ENCODE measurements at places on chromosomes 1 and 21.

DNA sequence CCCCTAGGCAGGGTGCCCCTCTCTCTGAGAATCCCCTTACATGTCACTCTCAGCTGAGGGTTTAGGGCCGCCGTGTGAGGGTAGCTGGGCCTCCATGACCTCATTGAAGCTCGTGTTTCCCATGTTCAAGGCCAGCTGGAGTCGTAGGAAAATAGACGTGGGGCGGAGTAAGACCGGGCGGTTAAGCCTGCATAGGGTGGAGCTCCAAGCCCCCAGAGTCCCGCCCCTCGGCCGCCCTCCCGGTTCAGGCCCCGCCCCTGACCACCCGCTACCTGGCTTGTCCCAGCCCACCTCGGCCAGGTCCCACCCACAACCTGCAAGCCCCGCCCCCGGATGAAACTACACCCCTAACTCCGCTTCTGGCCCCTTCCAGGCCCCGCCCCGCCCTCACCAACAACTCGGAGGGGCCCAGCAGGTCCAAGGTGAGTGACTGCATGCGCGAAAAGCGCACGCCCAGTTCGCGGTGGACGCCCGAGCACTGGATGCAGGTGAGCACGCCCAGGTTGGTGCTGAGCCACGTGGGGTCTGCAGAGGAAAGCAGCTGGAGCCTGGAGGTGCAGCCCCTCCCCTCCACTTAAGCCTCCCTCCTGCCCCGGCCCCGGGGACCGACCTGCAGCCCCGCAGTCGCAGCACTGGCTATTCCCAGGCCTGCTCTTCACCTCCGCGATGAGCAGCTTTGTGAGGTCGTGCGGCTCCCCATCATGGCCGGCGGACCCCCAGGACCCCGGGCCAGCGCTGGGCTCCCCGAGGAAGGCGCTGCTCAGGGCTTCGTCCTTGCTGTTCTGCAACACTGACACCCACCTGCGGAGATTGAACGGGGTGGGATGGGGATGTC, 12.2 kb upstream of the TCEA3 start:
- no peak for DNase-seq

DNA sequence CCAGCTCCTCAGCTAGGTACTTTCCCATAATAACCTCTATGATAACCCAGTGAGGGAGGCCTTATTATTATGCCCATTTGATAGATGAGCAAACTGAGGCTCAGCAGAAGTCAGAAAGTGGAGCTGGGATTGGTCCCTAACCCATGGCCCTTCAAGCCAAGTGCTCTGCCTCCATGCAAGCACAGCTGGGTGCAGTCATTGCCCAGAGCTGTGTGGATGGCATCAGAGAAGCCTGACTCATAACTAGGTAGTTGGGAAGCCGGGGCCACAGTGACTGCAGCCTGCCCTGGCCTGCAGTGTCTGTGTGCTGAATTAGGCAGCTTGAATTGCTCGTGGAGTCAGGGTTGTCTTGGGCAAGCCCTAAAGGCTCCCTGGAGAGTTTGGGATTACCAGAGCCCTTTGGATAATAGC, 89.9 kb upstream of the SLC2A1 start:
- DNase-seq = no peak

- DNase-seq = no peak
Measured at GRCh38 chr21:27954543-27955165, 987.8 kb upstream of the ADAMTS5 start.

DNA sequence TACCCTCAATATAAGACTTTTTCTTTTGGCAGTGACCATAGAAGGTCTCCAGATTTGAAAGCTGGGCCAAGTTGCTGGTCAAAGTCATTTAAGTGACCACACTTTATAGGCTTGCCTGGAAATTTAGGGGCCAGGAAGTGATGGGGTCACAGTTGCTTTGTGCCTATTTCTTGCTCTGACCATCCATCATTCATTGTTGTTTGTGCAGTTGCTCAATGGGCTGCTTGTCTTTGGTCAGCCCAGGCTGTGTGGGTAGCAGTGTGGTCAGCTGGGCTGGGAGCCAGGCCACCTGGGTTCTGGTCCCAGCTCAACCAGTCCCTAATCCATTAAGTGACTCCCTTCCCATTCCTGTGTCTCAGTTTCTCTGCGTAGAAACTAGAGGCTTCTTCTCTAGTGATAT, 2.1 kb upstream of the OTUD7B start:
- DNase-seq = no peak

GRCh38 chr1:222167111-222167510, 380.8 kb downstream of the HHIPL2 start:
- DNase-seq = peak; percentile 23

GRCh38 chr1:207672522-207673130, 27.7 kb downstream of the CR1L start:
- no peak for DNase-seq

- DNase-seq = no peak
Measured at GRCh38 chr21:35724156-35724555, 336.2 kb downstream of the SETD4 start.

GRCh38 chr1:155131285-155131684, 3.6 kb downstream of the EFNA1 start:
- no peak for DNase-seq

DNA sequence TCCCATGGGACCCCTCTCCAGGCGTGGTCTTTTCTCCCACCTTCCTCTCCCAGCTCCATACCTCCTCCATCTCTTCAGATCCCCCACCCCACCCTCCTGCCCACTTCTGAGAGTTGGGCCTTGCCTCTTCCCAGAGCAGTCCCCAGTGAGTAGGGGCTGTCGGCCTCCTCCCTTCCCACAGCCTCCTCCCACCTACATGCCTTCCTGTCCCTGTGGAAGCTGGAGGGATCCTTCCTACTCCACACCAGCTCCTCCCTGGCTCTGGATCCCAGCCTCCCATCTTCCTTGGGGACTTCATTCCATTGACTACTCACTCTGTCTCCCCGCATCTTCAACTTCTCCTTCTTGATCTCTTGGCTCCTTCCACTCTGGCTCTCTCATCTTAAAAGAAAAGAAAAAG, 24.9 kb downstream of the KCNQ4 start:
- no peak for DNase-seq

- no peak for DNase-seq
Measured at GRCh38 chr1:157925419-157926166, 67.9 kb upstream of the KIRREL1 start.

GRCh38 chr1:172990598-172991215, 60.0 kb downstream of the TNFSF18 start:
- no peak for DNase-seq

GRCh38 chr1:167059045-167059808, 30.9 kb downstream of the GPA33 start:
- peak; percentile 29 for DNase-seq

- no peak for DNase-seq
Measured at GRCh38 chr1:23242414-23242813, 25.1 kb upstream of the HTR1D start.

GRCh38 chr1:63487336-63488065, 35.5 kb downstream of the ITGB3BP start:
- no peak for DNase-seq

GRCh38 chr1:46400421-46400820, 6.3 kb downstream of the FAAH start:
- no peak for DNase-seq

DNA sequence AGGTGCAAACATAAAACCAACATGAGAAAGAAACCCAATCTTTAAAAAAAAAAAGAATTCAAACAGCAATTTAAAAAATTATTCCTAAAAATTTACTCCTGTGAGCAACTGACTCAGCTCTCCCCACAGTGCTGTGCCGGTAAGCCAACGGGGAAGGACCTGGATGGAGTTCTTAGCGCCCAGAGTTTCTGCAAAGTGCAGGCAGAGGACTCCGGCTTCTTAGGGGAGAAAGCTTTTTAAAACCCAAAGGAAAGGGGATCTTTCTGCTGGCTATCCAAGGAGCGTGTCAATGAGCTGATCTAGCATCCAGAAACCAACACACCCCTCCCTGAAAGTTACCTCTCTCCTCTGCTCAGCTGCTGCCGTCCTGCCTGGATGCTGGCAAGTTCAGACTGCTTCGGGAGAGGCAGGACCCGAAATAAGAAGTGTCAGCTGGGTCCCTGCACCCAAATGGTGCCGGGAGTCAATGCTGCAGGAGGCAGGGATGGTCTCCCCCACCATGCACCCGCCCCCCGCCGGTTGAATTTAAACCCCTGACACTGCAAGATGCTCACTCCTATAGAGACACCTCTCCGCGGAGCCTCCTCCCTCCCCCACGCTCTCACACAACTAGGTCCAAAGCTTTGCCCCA, 32.2 kb upstream of the H6PD start:
- no peak for DNase-seq

DNA sequence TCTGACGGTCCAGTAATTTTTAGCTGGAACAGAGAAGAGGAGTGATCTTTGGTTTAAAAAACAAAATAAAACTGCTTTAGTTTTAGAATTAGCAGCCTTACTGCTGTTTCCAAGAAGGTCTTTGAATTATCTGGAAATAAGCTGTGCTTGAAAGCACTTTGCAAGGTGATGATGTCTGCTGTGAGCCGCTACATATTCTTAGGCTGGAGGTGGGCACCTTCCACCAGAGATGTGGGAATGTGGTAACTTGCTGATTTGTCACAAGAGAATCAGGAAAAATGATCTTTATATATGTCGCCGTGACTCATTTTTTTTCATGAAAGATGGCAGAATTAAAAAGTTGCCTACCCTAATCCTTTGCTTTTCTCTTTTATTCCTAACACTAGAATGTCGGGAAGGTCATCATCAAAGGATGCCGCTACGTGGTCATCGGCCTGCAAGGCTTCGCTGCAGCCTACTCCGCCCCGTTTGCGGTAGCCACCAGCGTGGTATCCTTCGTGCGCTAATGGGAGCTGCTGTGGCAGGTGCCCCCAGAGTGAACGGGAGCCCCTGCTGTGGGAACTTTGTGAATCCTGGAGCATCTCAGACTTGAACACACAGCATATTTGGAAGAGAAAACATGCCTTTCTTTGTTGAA, 6.2 kb downstream of the C1orf115 start:
- no peak for DNase-seq

DNA sequence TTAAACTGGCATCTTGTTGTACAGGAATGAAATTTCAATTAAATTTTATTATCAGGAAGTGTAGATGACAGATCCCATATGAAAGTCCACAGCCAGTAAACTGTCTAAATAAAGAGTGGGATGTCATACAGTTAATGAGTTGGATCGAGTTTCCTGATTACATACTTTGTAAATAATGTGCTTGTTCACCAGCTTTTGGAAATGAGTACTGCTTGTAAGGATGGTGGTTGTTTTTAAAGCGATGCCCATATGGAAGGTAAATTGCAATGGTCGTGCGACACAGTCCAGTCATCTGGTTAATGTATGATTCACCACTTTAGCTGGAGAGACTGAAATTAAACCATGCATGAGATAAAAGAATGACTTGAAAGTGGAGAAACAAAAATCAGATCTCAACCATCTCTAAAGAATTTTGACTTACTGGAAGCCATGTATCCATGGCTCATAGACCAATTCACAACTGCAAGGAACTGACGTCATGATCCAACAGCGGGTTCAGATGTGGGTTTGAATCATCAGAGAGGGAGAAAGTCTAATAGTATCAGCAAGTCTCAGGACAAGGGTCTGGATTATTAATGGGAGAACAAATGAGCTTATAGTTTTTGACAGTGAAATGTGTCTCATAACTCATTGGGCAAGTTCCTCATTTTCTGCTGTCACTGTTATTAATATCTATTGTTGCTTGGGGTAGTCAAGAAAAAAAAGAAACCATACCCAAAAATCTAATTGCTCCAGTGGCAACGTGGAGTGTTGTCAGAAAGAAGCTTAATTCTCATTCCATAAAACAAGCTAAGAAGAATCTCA, 49.0 kb downstream of the MAP10 start:
- DNase-seq = no peak

DNA sequence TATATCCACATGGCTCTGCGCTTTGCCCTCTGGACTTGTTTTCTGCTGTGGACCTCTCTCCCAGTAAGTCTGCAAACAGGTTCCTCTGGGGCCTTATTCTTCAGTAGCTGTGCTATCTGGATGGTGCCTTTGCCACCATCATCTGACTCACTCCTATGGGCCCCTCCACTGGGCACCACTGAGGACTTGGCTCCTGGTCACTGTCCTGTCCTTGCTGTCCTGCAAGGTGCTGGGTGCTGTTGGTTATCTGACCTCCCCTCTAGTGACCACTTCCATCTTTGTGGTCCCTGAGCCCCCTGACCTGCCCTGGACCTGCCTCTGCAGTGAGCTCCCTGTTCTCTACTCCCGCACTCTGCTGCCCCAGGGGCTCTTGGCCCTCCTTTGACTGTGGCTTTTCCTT, 6.7 kb downstream of the CNIH3 start:
- no peak for DNase-seq

- DNase-seq = no peak
Measured at GRCh38 chr21:36022427-36023091, 37.8 kb downstream of the SETD4 start.

- DNase-seq = no peak
Measured at GRCh38 chr1:215439549-215439948, 127.6 kb upstream of the KCTD3 start.

DNA sequence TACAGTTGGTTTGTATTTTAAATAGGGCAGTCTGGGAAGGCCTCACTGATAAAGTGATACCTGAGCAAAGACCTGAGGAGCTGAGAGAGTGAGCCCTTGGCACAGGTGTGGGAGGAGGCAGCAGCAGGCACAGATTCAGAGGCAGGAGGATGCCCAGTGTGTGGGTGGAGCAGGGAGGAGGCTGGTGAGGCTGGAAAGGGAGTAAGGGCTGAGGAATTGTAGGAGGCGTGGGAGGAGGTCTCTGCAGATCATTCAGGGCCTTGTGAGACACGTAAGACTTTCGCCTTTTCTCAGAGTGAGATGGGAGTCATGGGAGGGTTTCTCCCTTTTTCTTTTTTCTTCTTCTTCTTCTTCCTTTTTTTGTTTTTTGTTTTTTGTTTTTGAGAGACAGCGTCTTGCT, 58.0 kb downstream of the RGL1 start:
- DNase-seq = no peak

GRCh38 chr1:154778944-154779343, 91.1 kb downstream of the KCNN3 start:
- DNase-seq = no peak

DNA sequence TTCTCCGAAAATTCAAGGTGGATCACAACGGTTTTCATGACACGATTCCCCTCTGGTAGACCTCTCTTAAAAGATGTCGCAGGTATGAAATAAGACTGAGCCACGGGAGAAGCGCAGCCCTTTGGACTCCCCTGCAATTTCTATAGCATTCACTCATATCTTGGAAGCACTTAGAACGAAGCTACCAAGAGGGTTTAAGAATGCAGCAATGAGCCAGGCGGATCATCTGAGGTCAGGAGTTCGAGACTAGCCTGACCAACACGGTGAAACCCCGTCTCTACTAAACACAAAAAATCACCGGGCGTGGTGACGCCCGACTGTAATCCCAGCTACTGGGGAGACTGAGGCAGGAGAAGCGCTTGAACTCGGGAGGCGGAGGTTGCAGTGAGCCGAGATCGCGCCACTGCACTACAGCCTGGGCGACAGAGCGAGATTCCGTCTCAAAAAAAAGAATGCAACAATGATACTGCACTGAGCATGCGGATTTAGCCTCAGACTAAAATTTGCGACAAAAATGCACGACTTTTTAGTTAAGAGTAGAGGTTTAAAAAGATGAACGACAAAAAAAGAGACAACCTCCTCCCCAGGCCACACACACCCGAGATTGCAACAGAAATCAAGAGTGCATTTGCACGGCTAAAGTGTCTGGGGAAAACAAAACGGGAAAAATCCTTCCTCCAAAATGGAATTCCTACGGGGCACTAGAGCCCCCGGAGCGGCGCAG, 743 bp downstream of the TOMM20 start:
- DNase-seq = no peak

GRCh38 chr21:14453339-14454015, 70.5 kb upstream of the HSPA13 start:
- peak; percentile 15 for DNase-seq
